Bone marrow (tissue), 2 donors: ENCODE measurements at places on chromosomes 12 and 14.

GRCh38 chr12:121826318-121827150, 22.7 kb downstream of the SETD1B start:
- DNase-seq, result no peak

DNA sequence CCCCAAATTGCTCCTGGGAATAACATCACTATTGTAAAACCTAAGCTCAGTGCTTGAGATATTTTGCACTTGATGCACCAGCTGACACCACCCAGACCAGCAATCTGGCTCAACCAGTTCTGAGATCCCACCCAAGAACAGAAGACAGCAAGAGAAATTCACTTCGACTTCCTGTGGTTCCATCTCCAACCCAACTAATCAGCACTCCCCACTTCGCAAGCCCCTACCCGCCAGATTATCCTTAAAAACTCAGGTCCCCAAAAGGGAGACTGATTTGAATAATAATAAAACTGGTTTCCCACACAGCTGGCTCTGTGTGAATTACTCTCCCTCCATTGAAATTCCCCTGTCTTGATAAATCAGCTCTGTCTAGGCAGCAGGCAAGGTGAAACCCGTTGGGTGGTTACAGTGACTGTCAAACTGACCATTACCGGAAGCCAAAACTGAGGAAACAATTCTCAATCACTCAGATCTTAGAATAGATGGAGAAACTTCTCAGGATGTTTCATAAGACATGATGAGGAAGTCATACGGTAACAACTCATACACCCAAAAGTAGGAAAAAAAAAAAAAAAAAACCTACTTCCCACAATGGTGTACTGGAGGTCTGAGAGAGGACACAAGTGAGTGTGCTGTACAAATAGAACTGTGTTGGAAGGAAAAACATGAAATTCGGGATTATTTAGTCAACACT, 92.4 kb downstream of the TMTC1 start:
- DNase-seq, result no peak

- DNase-seq, result no peak
Measured at GRCh38 chr12:55718624-55719275, 1.4 kb upstream of the RDH5 start.

DNA sequence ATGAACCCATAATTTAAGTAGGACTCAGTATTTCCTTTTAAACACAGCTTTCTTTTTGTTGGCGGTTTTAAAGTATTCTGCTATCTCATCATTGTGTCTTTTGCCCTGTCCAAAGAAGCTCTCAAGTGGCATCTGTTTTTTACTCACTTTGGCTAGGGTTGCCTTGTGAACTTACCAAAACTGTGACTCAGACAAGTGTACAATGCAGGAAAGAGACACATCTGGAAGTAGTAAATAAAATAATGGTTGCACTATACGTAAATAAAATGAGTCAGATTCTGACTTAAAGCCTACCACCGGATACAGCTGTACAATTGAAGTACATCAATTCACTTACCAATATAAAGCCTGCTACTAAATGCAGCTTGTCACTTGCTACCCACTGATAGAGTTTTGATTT, 619.2 kb upstream of the LRFN5 start:
- DNase-seq, result no peak

GRCh38 chr12:46657453-46658411, 168.1 kb downstream of the SLC38A4 start:
- DNase-seq, result no peak

GRCh38 chr12:104683831-104684503, 227.2 kb downstream of the CHST11 start:
- no peak for DNase-seq

DNA sequence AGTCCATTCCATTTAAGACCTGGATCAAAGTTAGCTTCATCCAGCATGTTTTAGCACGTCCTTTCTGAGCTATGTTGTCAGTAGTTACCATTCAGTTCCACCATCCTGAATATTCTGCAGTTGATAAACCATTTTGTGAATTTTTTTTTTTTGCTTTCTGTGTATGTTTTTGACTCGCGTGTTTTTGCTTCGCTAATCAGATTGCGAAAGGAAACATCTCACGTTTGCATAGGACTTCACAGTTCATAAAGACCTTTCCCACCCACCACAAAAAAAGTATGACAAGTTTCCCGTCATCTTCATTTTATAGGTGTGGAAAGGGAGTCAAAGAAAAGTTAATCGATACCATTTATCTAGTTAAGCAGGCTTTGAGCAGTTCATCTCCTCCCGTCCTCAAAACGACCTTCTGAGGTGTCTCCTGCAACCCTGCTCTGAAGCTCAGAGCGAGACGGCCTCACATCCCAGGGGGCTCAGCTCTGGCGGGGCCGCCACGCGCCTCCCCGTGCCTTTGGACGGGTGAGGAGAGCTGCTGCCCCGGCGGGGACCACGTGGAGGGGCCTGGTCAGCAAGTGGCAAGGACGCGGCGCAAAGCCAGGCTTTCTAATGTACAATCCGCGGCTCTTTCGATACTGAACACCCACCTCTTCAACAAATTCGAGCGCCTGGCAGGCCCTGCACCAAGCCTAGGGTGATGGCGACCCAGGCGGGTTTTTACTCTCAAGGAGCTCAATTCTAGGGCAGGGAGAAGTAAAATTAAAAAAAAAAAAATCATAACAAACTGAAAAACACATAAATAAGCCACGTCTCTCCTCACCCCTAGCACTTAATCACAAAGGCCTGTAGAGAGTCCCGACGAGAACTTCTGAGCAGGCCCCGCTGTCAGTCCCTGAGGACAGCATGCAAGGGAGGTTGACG, 988 bp upstream of the TMEM263 start:
- no peak for DNase-seq

- no peak for DNase-seq
Measured at GRCh38 chr12:100919116-100919515, 124.5 kb downstream of the ANO4 start.

DNA sequence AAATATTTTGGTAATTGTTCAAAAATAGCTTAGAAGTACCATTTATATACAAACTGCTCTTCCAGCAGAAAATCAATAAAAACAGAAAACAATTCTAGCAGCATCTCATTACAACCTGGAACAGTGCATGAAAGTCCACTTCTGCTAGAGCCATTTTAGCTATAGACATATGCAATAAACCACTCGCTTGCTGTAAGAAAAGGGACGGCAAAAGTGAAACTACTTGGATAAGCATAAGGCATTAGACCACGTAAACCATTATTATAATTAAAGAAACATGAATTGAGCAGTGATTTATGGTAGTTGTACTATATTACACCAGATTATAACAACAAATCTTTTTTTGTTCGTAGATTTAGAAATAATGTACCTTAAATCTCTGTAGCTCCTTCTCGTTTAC, 48.7 kb downstream of the LRIG3 start:
- no peak for DNase-seq

DNA sequence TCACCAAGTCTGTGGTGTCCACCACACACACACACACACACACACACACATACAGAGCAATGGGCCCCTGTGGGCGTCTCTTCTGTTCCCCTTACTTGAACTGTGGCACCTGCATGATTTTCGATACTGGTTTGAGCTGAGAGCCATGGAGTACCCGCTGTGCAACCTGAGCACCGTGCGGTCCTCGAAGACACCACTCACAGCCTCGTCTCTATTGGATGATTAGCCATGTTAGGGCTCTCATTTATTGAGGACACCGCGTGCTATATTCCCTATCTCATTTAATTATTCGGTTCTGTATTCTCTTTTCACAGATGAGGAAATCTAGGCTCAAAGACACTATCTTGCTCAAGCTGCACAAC, 623 bp upstream of the C14orf132 start:
- DNase-seq, result no peak

GRCh38 chr12:4271717-4272423, 1.7 kb upstream of the CCND2 start:
- DNase-seq, result peak; percentile 81

DNA sequence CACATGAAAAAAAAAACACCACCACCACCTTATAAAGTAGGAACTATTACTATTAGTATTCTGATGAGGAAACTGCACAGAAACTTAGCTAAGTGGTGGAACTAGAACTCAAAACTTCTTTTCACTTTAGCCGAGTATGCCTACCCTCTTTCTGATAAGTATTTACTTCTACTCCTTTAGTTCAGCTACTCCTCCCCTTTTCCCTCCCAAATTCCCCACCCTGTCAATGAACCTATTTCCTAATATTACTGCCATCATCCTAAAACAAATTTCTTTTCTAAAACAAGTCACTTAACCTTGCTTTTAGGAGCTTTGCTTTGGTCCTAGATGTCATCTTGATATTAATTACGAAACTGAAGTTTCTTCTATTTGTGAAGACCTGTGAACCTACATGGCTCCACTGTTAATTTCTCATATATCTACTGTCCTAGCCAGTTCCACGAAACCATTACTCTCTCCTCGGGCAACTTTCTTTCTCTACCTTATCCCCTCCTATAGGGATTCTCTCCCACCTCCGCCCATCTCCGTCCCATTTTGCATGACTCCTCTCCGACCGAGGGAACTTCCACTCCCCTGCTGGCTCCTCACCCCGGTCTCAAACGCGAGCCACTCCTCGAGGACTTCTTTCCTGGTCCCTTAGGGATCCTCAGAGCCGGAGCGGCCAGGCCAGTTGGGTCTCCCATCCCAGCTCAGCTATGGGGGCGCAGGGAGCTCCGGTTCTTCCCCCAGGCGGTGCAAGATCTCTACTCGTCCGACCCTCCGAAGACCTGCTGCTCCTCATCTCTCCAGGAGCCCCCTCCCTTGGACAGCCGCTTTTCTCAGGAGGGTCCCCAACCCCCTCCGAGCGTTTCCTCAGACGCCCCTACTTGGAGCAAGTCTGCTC, 1.1 kb downstream of the NUMB start:
- DNase-seq, result no peak

DNA sequence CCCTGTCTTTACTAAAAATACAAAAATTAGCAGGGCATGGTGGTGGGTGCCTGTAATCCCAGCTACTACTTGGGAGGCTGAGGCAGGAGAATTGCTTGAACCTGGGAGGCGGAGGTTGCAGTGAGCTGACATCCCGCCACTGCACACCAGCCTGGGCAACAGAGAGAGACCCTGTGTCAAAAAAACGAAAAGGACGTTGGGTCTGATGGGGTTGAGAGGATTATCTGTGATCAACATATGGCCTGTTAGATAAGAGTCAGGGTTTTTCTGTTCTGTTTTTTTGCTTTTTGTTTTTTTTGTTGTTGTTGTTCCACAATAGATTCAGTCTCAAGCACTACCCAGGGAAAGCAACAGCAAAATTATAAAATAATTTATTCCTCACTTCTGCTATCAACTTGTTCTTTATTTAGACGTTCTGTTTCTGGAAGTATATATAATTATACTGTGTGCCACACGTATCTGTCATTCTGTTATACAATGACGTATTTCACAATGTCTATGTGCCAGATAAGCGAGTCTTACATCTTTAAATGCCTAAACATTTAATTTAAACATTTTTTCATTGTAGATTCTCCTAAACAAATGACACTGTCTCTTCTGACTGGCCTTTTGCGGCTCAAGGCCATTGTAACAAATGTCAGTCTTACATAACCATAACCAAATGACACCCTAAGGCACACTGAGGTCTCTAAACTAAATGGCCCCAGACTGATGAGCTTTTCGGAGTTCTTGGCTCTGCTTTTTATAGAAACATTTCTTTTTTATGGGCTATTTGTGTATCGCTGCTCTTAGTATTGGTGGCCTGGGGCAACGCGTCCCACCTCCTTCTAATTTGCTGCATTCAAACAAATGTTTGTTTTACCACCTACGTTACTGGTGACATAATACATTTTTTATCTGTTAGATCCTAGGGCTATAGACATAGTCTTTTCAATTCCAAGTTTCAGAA, 7.2 kb upstream of the P2RX4 start:
- no peak for DNase-seq

DNA sequence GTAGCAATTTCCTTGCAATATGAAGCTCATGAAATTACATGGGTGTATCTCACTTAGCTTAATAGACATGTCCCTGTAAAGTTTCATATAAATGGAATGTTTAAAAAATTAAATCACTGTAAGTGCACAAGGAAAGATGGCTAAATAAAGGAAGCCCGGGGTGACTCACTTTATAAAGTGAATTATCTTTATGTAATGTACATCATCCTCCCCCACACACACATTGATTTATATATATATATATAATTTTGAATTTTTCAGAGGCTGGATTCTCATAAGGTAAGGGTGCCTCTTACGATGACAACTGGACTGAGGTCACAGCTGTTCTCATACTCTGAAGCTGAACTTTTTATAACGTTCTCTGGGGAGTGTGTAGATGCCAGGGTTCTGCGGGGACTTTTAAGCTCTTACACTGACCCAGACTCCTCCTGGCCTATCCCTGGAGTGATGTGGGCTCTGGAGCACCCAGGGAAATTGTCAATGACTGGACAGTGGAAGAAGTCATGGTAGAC, 108.7 kb upstream of the HIF1A start:
- DNase-seq, result no peak

DNA sequence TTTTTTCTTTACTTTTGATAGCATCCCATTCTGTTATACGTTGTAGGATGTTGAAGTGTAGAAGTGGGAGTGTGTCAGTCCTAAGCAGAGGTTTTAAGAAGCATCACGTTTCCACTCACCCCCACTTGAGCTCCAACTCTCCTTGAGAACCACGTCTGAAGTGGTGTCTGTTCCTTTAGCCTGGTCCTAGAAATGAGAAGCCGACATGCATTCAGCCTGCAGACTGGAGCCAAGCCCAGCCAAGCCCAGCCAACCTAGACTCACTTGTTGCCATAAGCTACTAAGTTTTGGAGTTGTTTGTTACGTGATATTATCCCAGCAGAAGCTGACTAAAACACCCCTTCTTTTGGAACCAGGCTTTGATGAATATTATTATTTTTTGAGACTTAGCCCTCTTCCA, 4.4 kb upstream of the ELK3 start:
- no peak for DNase-seq

- no peak for DNase-seq
Measured at GRCh38 chr12:119425623-119426022, 91.1 kb downstream of the CCDC60 start.

DNA sequence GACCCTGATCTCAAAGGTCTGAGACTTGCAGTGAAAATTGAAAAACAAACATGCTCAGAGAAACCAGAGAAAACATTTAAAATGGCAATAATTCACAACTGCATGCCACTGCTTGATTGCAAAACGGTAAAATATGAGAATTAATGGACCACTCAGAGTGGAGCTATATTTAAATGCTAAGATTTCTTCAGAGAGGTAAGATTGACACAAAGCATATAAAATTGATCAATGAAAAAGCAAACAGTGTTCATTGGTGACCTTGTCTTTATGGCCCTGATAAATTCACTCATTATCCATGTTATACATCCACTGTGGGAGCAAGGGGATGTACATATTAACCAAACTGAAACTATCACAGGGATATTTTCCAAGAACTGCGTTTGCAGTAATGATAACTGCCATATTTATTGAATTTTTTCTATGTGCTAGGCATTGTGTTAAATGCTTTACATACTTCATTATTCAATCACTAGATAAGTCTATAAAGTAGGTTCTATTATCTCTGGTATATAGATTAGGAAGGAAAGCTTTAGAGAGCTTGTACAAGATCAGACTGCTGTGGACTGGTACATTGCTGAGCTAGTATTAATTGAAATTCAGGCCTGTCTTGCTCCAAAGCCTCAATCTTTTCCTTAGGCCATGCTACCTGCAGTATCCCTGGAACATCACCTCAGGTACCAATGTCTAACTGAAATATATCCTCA, 113.9 kb upstream of the LMO3 start:
- no peak for DNase-seq
